Brain microvascular endothelial cell (primary cell): ENCODE measurements at places on chromosomes 6 and 20.

GRCh38 chr6:67350729-67351128 lies 1284.4 kb upstream of the ADGRB3 start:
- peak; percentile 6 for DNase-seq

- no peak for DNase-seq
These were observed 50.8 kb downstream of the GRM4 start for GRCh38 chr6:34095136-34095505.

GRCh38 chr6:37170273-37171200 lies 585 bp downstream of the PIM1 start:
- peak; percentile 35 for DNase-seq

GRCh38 chr6:132648828-132649227 lies 10.2 kb downstream of the TAAR1 start:
- DNase-seq: no peak

- DNase-seq: peak; percentile 55
These were observed 8.6 kb downstream of the ADAT2 start for GRCh38 chr6:143441680-143442545.

- DNase-seq: peak; percentile 9
These were observed 22.2 kb downstream of the RREB1 start for GRCh38 chr6:7129784-7130569.

GRCh38 chr6:37840940-37841300 lies 21.4 kb downstream of the ZFAND3 start:
- DNase-seq: no peak

DNA sequence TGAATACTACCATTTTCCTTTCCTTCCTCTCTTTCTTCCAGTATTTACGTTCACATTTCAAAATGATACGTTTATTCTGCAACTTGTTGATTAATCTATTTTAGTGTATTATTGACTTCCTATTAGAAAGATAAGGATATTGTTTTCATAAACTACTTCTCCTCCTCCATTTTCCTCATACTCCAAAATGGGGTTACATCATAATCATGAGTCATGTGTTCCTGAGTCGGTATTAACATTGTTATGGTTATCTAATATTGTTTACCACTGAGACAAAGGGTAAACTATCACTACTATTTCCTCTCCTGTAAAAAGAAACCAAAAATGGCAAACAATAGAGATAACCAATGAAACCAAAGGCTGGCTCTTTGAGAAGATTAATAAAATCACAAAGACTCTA lies 126.5 kb upstream of the CDYL start:
- no peak for DNase-seq

- DNase-seq: no peak
These were observed 59.8 kb upstream of the HSF2 start for GRCh38 chr6:122339661-122340060.

DNA sequence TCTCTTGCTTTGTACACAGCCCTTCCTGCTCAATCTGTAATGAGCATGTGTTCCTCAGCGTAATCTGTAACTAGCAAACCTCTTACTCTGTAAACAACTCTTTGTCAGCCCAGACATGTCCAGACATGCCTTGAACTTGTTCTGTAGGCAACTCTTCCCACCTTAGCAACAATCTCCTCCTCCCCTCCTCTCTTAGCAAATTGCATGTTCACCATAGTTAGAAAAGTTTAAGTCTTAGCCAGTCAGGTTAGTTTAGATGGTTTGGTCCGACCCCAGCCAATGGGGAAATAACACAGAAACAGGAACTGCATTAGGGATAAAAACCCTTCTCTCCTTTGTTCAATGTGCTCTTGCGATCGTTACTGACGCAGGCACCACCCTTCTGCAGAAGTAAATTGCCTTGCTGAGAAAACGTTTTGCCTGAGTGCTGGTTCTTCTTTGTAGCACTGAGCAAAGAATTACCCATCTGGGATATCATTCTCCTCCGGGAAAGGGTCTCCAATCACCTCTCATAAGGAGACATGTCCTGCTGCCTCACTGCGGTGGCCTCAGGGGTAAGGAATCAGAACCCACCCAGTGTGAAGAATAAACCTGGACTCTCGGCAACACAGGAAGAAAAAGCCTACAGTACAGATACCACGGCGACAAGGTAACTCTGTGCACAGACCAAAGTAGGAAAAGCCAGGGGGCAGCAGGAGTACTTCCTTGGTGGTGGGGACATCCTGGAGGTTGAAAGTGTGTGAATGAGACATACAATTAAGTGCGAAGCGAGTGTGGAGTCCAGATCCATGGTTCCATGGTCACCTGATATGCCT lies 26.2 kb downstream of the PLN start:
- DNase-seq: no peak

- no peak for DNase-seq
These were observed 409.6 kb upstream of the SLC35B3 start for GRCh38 chr6:8844968-8845367.

DNA sequence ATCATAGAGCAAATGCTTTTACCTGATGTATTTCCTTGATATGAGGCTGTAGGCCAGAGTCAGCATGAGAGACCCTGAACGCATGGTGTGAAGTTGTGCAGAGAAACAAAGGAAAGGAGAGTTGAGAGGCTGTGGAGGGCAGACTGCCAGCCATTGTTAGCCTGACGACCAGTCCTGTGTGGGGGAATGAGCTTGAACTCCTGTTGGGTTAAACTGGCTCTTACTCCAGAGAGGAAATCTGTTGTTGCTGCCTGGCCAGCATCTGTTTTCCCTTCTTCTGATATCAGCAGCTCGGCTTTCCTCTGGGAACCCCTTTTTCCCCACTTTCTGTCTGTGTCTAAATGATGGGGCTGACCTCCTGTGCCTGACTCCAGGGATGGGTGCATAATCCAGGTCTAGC lies 158.2 kb upstream of the ZFP64 start:
- no peak for DNase-seq

GRCh38 chr6:17771609-17772008 lies 64.9 kb upstream of the NUP153 start:
- DNase-seq: no peak

- peak; percentile 34 for DNase-seq
These were observed 291.2 kb upstream of the ADGRB3 start for GRCh38 chr6:68343901-68344300.

DNA sequence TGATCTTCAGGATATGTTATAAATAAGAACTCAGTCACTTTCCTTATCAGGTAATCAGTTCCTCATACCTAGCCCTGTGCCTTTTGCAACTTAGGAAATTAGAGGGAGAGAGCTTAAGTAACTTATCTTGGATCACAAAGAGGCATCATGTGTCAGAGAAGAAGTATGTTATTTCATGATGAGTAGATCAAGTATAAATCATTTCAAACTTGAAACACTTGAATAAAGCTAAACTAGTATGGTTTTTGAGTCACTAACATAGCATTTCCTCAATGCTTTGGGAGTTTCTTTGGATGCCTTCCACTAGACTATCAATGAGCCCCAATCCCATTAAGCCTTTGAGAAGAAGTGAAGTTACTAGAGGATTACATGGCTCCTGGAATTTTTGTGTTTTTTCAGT lies 102.6 kb upstream of the TNFAIP3 start:
- peak; percentile 67 for DNase-seq

DNA sequence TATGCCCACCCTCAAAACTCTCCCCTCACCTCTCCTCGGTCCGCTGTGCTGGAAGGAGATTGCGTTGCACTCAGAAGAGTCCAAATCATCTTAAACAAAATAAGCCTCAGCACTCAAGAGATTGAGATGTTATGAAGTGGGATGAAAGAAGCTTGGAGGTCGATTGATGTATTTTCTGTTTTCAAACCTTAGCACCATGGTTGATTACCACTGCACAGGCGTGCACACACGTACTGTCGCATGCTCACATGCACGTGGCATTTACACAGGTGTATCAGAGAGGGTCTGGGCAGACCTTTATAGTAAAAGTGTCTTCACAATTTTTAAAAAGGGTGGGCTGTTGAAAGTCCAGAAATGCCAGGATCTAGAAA lies 612 bp upstream of the AGPAT4 start:
- DNase-seq: no peak

DNA sequence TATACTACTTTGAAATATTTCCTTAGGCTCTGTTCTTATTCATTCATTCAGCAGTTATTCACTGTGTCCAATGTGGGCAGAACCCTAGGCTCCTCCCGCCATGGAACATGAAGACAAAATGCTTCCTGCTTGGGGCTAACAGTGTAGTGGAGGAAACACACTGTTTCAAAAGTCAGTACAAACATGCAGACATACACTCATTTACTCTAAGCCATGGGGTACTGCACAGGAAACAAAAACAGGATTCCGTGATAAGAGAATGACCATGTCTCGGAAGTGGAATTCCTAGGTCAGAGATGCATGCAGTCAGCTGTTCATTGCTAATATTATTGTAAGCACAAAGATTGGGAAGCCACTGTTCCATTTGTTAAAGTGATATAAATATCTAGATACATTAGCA lies 18.4 kb upstream of the FAM209A start:
- peak; percentile 35 for DNase-seq

DNA sequence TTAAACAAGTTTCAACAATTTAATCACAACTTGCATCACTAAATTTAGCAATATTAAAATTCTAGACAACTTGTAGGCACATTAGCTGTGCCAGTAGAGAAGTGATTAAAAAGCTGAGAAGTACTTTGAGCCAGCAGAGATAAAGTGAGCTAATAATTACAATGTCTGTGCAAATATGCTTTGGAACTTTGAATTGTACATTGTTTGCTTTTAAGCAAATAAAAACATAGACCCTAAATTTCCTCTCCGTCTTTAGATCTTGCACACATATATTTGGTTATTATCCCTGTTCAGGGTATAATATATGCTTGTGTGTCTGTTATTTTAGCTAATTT lies 44.2 kb upstream of the DEFB112 start:
- no peak for DNase-seq

DNA sequence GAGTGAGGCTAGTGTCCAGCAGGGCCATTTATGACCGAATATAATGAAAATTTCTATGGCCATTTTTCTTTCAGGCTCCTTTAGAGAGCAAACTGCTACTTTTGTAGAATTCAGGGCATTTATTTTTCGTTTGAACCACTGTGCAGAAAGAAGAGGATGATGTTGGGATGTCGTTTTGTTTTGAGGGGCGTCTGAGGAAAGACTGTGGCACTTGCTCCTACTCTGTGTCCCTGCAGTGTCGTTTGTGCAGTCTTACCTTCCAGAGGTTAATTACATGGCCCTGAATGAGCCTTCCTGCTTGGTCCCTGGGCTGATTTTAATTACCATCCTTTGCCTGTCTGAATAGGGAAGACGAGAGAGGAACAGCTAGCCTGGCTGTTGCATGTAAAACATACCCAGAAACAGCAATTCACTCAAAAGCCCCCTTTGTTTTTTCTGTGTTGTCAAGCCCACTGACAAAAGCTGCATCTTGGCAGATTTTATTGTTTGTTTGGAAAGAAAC lies 65.3 kb downstream of the CTNNBL1 start:
- DNase-seq: no peak

- no peak for DNase-seq
These were observed 314.8 kb upstream of the QKI start for GRCh38 chr6:163099621-163100171.

- no peak for DNase-seq
These were observed 9.5 kb downstream of the TAAR2 start for GRCh38 chr6:132614554-132614953.

DNA sequence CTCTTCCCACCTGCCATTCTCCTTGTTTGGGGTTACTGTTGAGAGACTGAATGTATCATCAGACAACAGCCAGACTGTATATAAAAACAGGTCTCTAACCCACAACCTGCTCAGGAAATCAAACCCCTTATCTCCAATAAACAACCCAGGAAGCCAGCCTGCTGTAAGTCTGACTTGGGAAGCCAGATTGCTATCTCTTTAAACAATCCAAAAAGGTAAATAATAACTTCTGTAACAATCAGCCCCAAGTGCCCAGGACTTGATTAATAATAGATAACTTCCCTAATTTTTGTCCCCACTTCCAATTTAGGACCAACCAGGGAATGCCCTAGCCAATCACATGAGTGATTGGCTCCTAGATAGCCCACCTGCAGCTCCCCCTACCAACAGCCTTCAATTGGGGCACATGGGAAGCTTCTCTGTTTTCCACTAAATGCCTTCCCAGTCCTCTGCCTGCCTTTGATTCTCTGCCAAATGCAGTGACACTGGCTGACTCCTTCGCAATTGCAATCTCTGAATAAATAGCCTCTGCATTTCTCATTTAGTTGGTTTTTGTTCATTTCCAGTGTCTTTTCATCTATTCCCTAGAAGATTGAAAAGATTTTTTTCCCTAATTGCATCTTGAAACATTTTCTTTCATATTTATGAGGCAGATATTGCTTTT lies 117.1 kb upstream of the TAB2 start:
- no peak for DNase-seq

DNA sequence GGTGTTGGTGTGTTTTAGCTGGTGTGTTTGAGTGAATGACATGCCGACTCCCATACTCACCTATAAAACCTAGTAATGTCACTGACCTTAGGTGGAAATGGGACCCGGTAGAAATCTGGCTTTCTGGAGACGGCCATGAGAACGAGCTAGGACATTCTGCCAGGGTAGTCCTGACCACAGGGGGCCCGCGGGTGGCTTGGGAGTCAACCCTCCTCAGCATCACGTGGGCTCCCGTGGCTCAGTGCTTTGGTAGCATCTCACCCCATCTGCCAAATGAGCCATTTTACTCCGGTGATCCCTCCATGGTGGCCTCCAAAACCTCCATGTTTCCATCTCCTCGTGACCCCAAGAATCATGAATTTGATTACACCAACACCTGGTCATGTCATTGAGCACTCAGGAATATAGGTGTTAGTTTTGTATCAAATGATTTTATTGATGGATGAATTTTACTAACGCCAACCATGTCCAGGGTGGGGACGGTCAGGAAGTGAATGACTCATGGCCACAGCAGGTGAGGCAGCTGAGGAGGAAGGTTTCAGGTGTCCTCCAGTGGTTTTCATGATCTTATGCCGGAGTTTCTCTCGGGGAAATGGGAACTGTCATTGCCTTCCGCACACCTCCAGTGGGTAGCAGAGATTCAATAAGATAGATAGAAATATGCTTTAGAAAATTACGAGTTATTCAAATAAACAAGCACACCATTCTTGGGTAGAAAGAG lies 195.0 kb downstream of the SYNDIG1 start:
- no peak for DNase-seq

GRCh38 chr6:29647927-29648642 lies 8.8 kb upstream of the MOG start:
- DNase-seq: peak; percentile 21
